CD4-positive, alpha-beta T cell treated with Interleukin-21 for 1 hour (primary cell): ENCODE measurements at places on chromosomes 1 and 21.

DNA sequence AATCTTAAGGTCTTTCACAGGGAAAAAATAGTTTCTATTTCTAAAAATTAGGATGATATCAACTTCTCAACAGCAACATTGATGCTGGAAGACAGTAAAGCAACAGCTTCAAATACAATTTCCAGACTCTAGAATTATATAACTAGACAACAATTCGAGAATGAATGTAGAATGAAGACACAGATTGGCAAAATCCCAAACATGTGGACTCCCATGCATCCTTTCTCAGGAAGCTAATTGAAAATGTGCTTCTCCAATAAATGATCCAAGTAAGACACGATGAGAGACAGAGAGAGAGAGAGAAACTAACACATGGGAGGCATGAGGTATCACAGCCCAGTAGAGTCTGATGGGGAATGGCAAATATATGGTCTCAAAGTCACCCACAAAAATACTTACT is 21.5 kb upstream of the SIM2 start:
- no peak for DNase-seq

- DNase-seq, result no peak
Measured at GRCh38 chr1:215507119-215507518, 60.0 kb upstream of the KCTD3 start.

DNA sequence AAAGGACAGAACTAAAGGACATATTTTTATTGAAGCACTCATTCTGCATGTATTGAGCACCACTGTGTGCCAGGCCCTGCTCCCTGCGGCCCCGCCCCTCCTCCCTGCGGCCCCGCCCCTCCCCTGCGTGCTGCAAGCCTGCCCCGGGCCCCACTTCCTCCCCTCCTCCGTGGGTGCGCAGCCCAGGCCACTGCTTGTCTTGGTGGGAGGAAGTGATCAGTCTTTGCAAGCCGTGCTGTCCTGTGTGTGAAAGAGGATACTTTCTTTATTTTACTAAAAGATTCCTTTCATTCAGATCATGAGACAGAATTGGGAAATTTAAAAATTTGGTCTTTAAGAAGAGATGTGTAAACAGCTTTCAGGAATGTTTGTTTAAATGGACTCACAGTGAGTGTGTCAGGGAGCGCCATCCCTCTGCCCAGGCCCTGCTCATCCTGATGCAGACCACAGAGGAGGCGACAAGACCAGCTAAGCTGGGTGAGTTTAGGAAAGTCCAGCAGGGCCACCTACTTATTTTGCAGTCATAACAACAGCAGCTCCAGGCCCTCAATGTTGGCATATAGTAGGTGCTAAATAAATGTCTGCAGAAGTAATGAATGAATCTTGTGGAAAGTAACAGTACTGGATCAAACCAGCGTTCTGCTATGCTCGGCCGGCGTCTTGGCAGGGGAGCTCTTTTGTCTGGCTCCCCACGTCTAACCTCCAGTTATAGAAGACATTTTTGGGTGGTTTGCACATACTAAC is 88.3 kb upstream of the SELENON start:
- peak; percentile 52 for DNase-seq

GRCh38 chr1:221118176-221118937 is 239.1 kb downstream of the HLX start:
- DNase-seq, result no peak

- DNase-seq, result no peak
Measured at GRCh38 chr1:107997866-107998265, 32.9 kb upstream of the VAV3 start.

- DNase-seq, result no peak
Measured at GRCh38 chr1:11530731-11531311, 51.9 kb downstream of the DISP3 start.

DNA sequence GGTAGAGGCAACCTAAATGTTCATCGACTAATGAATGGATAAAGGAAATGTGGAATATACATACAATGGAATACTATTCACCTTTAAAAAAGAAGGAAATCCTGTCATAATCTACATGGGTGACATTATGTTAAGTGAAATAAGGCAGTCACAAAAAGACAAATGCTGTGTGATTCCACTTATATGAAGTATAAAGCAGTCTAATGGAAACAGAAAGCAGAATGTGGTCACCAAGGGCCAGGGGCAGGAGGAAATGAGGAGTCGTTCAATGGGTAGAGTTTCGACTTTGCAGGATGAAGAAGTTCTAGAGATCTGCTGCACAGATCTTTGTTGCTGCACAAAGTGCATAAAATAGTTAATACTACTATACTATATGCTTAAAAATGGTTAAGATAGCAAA is 7.8 kb downstream of the DIPK1A start:
- DNase-seq, result peak; percentile 62

- DNase-seq, result no peak
Measured at GRCh38 chr1:109111386-109112055, 2.4 kb upstream of the ELAPOR1 start.

- no peak for DNase-seq
Measured at GRCh38 chr1:154725865-154726264, 117.9 kb upstream of the ADAR start.

- DNase-seq, result no peak
Measured at GRCh38 chr1:89669441-89669840, 36.5 kb downstream of the LRRC8C start.

DNA sequence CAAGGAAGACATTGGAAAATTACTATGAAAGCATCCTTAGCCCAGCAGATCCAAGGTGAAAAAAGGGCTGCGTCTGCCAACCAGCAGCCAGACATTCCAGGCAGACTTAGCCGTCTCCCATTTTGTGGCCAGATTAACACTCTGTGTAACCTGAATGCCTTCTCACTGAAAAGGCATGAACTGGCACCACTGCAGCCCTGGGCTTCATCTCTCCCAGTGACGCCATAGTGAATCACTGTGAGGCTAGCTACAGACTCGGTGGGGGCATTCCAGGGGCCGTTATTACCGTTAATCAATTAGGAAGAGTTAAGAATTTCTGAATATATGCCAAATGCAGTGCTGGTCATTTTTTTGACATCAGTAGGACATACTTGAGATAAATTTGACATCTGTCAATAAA is 627.4 kb downstream of the LMO4 start:
- DNase-seq, result no peak

GRCh38 chr1:36643371-36644270 is 160.9 kb upstream of the CSF3R start:
- DNase-seq, result no peak

- no peak for DNase-seq
Measured at GRCh38 chr1:110288111-110288510, 51.1 kb upstream of the RBM15 start.

DNA sequence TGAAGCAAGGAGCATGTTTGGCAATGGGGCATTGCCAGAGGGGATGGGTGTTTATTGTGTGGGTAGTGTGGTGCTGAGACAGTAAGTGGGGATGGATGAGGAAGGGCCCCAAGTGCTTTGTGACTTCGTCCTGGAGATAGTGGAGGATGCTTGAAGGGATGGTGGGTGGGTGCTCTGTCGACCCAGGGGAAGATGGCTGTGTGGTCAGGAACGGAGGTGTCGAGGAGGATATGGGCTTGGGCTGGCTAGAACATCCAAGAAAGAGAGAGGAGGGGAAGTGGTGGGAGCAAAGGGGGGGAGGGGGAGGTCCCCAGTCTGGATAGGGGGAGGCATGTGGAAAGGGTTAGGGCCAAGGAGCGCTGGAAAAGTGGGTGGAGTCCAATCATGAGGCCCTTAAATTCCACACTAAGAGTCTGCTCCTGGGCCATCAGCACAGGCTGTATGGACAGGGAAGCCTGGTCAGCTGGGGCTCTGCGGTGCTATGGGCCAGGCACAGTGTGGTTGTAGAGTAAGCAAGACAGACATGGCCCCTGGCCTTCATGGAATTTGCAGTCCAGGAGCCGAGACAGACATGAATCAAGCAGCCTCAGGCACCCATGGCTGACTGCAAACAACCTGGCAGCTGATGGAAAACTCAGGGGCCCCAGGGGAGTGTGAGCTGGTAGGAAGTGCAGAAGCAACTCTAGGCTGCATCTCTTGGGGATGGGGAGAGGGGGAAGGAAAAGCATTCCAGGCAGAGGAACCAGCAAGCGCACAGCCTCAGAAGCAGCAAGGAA is 36.3 kb downstream of the EDN2 start:
- no peak for DNase-seq

DNA sequence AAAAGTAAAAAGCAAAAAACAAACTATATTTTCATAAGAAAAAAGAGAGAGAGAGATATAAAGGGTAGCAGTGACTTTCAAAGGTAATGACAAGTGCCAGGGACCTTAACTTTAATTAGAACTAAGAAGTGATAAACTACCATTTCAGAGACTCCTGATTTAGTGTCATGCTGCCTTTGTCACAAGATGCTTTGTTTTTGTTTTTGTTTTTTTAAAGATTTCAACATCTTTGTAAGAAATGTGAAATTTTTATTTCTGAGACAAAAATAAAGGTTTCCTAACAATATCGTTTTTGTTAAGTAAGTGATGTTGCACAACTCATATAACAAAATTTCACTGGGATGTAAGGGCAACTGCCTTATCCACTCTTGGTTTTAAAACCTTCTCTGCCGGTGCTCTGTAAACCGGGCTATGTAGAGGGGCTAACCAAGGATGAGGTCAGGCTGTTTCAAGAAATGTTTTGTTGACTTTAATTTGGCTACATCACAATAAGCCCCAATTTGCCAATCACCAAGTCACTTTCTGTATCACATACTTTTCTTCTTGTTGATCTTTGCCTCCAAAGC is 35.2 kb upstream of the SYT2 start:
- no peak for DNase-seq

GRCh38 chr1:167373398-167373797 is 144.9 kb downstream of the CD247 start:
- no peak for DNase-seq

DNA sequence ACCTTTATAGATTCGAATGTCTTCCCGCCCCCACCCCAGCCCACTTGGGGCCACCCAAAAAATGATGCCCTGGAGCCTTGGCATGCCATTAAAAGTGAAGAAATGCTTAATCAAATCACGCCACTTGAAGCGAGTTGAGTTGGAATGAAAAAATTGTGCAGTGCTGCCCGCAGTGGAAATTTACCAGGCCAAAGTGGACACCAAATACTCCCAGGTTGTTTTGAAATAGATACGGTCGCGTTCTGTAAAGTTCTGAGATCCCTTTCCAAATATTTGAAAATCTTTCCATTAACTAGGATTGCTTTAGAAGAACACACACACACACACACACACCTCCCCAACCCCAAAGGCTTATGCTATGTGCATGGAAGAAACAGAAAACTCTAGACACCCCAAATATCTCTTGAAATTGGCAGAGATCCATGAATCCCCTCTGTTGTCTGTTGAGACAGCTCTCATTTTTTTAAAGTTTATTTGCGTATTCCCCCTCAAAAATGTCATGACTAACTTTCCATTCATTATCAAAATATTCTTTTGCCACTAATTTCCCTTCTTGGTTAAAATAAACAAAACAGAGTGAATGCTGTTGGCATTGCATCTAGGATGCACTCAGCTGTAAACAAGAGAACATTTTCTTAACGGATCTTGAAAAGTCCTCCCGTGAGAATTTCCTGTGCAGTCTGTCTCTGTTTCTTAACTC is 142.3 kb upstream of the KCNE2 start:
- DNase-seq, result no peak

GRCh38 chr1:208544794-208545193 is 300.6 kb upstream of the PLXNA2 start:
- no peak for DNase-seq

DNA sequence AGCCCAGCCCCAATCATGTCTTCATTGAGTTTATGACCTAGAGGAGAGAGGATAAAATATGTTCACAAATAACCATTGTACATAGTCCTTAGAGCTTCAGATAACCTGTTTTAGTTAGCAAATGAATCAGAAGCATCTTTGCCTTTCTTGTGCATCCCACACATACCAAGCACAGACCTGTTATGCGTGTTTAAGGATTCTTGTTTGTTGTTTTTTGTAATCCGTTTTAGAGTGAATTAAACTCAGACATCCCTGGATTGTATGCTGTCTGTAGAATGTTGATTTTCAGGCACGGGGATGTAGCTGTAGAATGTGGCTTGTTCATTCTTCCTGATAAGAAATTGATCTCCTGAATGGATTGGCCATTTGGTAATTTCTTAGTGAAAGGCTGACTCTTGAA is 135.8 kb downstream of the EDEM3 start:
- no peak for DNase-seq

- DNase-seq, result no peak
Measured at GRCh38 chr1:212539737-212540430, 68.7 kb upstream of the ATF3 start.

GRCh38 chr1:94827434-94827833 is 7.3 kb downstream of the SLC44A3 start:
- no peak for DNase-seq

GRCh38 chr21:14603202-14603601 is 57.1 kb upstream of the SAMSN1 start:
- DNase-seq, result no peak

DNA sequence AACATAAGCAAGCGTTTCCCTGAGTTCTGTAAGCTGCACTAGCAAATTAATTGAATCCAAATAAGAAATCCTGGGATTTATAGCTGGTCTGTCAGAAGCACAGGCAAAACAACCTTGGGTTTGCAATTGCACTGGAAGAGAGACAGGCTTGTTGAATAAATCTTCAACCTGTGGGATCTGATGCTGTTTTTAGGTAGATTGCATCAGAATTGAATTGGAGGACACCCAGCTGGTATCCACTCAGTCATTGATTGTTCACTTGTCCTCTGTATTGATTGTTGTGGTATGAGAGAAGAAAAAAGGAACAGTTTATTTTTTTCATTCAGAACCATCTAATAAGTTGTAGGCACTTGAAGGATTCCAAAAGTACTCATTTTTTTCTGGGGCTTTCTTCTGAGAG is 497.4 kb downstream of the SIPA1L2 start:
- no peak for DNase-seq

GRCh38 chr1:1187938-1188337 is 14.3 kb downstream of the TTLL10 start:
- no peak for DNase-seq

GRCh38 chr21:45455674-45456583 is 51.0 kb downstream of the COL18A1 start:
- no peak for DNase-seq

DNA sequence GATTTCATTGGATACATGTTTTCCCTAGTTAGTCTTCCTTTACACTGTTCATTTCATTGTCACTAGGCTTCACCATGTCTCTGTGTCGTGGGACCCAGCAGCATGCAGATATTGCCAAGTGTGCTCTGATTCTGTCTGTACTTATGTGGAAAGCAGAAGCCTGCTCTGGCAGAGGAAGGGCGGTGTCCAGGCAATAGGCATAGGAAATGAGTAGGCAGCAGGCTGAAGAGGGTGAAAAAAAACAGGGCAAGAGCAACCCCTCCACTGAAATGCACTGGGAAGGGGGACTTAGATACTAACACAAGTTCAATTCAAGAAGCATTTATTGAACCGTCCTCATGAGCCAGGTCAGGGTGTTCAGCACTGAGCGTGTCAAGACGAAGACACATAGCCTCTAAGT is 85.2 kb upstream of the VAV3 start:
- no peak for DNase-seq
